Large intestine (tissue), 12 donors: ENCODE measurements at places on chromosomes 7 and 10. TPM values are rescaled to one million over a fixed set of nuclear protein-coding genes. Genes with fewer than 3 reads are reported as not detected.

DNA sequence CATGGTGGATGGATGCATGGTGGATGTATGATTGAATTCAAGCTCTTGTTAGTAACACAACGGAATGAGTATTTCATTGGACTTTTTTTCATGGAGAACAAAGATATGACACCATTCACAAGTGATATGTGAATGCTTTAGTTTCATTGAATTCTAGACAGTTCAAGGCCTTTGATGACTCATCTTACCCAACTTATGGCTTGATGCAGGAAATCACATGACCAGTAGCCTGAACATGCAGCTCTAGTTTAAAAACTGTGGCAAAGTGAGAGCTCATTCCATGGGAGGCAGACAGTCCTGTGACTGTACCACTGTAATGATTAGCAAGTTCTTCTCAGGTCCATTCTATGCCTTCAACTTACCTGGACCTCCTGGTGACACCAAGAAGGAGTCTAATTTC is 1239.3 kb downstream of the TYW1 start:
- no peak for DNase-seq

LIPN gene
- polyA plus RNA-seq: not detected

HABP2 gene
- 27.7 TPM for polyA plus RNA-seq

- DNase-seq: no peak
Measured at GRCh38 chr10:92720831-92721165, 31.0 kb downstream of the HHEX start.
